Activated CD4-positive, alpha-beta T cell treated with anti-CD3 and anti-CD28 coated beads, Interleukin-2, amount 10 ng/mL, durations not matched to agents 7 days and 5 days (primary cell): ENCODE measurements at places on chromosomes 16 and 17. TPM values are rescaled to one million over a fixed set of nuclear protein-coding genes. Genes with fewer than 3 reads are reported as not detected.

CACNA1G gene
- total RNA-seq: not detected

SP6 gene
- total RNA-seq: not detected

PYCARD gene
- total RNA-seq: 68.0 TPM

CACNG5 gene
- not detected for total RNA-seq

CNTNAP4 gene
- total RNA-seq: not detected

ADAM11 gene
- total RNA-seq: 0.25 TPM

ACSM5 gene
- not detected for total RNA-seq

IL17C gene
- total RNA-seq: 0.20 TPM

ARHGDIG gene
- total RNA-seq: not detected
